Smooth muscle cell of the pulmonary artery (primary cell): ENCODE measurements at places on chromosomes 13 and 19. TPM values are rescaled to one million over a fixed set of nuclear protein-coding genes. Genes with fewer than 3 reads are reported as not detected.

Gene EPS8L1
- total RNA-seq = 0.07 and 0.96 TPM in 2 replicates

Gene TSSK6
- 1.7 and 1.8 TPM in 2 replicates for total RNA-seq

Gene LIPE
- 2.6 and 3.0 TPM in 2 replicates for total RNA-seq

Gene GAPDHS
- total RNA-seq = not detected in 2 replicates

Gene IFNL1
- total RNA-seq = not detected in 2 replicates

Gene RGL3
- 4.8 and 6.4 TPM in 2 replicates for total RNA-seq

Gene ZNF837
- total RNA-seq = 1.4 and 1.9 TPM in 2 replicates

Gene FLT3
- not detected in 2 replicates for total RNA-seq

Gene GPC6
- total RNA-seq = 54.6 and 151 TPM in 2 replicates

Gene CASP14
- total RNA-seq = not detected in 2 replicates

Gene SMIM44
- total RNA-seq = not detected in 2 replicates

Gene CAPN12
- 0.13 TPM in 1 of 2 replicates, not detected in the other for total RNA-seq

Gene SIGLEC9
- total RNA-seq = not detected in 2 replicates

Gene NXNL1
- not detected in 2 replicates for total RNA-seq

Gene GFY
- not detected in 2 replicates for total RNA-seq

Gene NLRP7
- total RNA-seq = not detected in 2 replicates

Gene URAD
- total RNA-seq = not detected in 2 replicates
